ENCODE measurements at places on chromosomes 16 and 17.

DNA sequence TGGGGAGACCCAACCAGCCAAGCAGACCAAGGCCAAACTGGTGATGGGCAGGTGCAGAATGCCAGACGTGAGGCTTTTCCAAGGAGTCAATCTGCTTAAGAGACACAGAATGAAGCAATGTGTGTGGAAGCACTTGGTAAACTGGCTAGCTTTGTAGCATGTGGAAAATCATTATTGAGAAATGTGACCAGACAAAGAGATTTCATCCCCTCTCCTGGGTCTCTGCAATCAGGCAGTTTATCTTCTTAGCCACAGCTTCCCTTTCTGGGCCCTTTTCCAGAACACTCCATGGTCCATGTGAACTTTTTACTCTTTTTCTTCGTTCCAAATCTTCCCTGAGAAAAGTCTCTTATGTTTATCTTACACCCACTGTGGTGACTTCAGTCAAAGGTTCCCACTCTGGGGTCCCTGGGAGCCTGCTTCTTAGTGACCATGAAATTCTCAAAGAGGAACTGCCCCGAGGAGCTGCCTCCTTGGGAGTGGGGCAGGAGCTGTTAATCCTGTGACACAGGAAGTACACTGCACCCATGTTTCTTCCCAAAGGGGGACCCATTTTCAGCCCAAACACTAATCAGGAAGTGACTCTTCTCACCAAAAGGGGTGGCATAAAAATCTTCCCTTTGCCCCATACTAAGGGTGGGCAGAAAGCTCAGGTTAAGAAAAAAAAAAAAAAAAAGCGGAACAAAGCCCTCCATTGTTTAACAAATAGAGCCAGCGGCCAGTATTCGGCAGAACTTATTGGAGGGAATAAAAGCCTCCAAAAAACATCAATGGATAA, 346.2 kb upstream of the ASIC2 start:
- no peak for DNase-seq

DNA sequence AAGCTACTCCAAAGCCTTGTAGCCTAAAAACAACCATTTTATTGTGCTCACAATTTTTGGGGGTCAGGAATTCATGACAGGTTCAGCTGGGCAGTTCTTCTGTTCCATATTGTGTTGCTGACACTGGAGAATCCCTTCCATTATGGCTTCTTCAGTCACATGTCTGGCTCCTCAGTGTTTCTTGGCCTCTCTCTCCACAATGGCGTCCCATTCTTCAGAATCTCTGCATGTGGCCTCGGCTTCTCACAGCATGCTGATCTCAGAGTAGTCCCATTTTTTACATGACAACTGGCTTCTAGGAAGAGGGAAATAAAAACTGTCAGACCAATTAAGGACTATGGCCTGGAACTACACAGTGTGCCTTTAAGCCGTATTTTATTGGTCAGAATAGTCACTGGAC, 49.7 kb downstream of the NF1 start:
- no peak for DNase-seq

- DNase-seq, result no peak
These were observed 259.2 kb downstream of the CBLN1 start for GRCh38 chr16:49022351-49022963.

- DNase-seq, result no peak
These were observed 9.7 kb upstream of the CSF3 start for GRCh38 chr17:40005520-40005919.

- no peak for DNase-seq
These were observed 29.0 kb downstream of the RNF213 start for GRCh38 chr17:80289616-80290015.

GRCh38 chr17:80820331-80820730, 171.3 kb upstream of the CHMP6 start:
- no peak for DNase-seq

DNA sequence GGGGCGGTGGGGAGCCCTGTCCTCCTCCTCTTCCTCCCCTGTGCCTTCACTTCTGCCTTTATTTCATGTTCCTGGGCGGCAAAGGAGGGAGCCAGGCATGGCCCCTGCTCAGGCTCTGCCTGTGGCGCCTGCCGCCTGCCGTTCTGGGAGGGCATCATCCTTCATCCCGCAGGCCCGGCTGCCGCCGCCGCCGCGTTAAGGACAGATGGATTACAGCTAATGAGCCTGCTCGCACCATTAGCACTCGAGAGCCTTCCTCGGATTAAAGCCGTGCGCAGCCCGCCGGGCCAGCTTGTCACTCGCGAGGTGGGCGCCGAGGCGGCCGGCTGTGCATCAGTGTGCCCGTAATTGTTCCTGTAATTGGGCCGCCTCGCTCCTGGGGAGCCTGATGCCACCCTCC, 127.7 kb upstream of the GSE1 start:
- DNase-seq, result no peak

DNA sequence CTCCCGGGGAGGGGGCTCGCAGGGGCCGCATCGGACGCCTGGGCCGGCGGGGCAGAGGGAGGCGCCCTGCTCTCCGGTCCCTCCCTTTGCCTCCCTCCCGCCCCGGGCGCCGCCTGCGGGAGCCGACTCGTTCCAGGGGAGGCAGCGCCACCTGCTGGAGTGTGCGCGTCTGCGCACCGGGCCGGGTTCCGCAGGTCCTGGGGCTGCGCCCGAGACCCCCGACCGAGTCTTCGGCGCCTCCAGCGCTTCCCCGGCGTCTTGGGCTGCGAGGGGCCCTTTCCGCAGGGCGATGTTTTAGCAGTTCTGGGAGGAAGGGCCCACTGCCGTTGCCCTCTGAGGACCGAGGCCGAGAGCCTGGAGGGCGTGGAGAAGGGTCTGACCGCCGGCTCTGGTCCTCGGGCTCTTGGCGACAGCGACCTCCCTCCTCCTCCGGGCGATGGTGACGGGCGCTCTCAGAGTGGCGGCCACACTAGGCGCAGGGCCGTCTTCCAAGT, 106.3 kb downstream of the SEC14L1 start:
- DNase-seq, result peak; percentile 43

DNA sequence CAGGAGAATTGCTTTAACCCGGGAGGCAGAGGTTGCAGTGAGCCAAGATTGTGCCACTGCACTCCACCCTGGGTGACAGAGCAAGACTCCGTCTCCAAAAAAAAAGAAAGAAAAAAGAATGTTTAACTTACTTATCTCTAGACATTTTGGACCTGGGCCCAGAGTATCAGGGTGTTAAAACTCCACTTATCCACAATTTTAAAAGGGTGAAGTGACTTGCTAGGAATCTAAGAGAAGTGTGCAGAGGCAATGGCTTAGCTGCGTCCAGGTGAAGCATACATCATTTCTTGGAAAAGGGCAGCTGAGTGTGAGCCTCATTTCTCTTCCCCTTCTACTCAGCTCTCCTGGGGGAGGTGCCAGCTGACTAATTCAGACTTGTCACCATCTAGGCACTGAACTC, 25.1 kb downstream of the ALDH3A2 start:
- no peak for DNase-seq

GRCh38 chr17:79070266-79070880, 4.3 kb upstream of the ENGASE start:
- DNase-seq, result no peak

GRCh38 chr17:28078341-28079229, 36.1 kb downstream of the NLK start:
- DNase-seq, result no peak

DNA sequence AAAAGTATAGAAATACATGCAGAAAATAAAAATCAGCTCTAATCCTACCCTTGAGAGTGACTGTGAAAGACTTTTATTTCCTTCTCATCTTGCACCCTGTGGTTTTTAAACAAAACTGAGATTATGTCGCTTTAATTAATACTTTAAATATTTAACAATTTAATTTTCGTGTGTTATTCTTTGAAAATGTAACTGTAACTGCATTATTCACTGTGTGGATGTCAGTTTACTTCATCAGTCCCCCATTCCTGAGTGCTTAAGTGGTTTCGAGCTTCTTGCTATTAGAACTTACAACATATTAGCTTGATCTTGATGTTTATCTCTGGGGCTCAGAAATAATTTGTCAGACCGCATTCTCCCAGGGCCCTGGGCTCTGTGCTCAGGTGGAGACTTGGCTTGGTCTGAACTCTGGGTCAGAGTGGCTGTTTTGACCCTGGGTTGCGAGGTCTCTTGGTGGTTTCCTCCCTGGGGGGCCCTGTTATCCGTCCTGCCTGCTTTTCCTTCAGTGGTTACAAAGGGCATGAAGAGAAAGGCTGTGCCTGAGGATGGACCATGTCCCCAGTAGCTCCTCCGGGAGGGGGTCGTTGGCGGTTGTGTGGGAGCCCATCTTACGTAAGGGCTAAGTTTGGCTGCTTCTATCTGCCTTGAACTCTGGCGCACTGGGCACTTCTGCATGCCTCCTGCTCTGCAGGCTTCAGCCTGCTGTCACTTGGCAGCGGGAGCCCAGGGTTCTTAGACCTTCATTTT, 25.7 kb downstream of the AKAP1 start:
- no peak for DNase-seq

GRCh38 chr17:70886648-70887047, 717.3 kb downstream of the KCNJ2 start:
- no peak for DNase-seq

- DNase-seq, result no peak
These were observed 716.3 kb downstream of the MAF start for GRCh38 chr16:78884204-78884603.

GRCh38 chr16:68351991-68352431, 41.2 kb downstream of the PRMT7 start:
- DNase-seq, result peak; percentile 60

DNA sequence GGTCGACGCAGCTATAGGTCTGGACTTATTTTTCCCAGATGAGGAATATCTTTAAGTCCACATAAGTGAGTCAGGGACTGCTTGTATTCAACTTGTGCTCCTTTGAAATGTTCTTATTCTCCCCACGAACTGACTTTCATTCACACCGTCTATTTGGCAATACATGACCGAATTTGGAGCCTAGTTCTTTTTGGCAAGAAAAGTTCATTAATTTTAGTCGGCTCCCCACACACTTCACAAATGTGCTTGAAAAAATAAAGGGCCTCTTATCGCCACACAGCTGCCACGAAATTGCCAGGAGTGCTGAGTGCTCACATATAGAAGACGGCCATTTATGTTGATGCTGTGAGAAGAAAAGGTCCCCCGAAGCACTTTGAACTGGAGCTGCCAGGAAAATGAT, 152.6 kb downstream of the PRKCA start:
- no peak for DNase-seq

- no peak for DNase-seq
These were observed 260.8 kb upstream of the PSMD7 start for GRCh38 chr16:74035816-74036215.

GRCh38 chr17:78125976-78126894, 2.3 kb downstream of the TMC6 start:
- DNase-seq, result no peak

GRCh38 chr17:78840530-78840779, 159 bp downstream of the USP36 start:
- no peak for DNase-seq

- DNase-seq, result no peak
These were observed 3.5 kb upstream of the RPL13 start for GRCh38 chr16:89556750-89557689.

DNA sequence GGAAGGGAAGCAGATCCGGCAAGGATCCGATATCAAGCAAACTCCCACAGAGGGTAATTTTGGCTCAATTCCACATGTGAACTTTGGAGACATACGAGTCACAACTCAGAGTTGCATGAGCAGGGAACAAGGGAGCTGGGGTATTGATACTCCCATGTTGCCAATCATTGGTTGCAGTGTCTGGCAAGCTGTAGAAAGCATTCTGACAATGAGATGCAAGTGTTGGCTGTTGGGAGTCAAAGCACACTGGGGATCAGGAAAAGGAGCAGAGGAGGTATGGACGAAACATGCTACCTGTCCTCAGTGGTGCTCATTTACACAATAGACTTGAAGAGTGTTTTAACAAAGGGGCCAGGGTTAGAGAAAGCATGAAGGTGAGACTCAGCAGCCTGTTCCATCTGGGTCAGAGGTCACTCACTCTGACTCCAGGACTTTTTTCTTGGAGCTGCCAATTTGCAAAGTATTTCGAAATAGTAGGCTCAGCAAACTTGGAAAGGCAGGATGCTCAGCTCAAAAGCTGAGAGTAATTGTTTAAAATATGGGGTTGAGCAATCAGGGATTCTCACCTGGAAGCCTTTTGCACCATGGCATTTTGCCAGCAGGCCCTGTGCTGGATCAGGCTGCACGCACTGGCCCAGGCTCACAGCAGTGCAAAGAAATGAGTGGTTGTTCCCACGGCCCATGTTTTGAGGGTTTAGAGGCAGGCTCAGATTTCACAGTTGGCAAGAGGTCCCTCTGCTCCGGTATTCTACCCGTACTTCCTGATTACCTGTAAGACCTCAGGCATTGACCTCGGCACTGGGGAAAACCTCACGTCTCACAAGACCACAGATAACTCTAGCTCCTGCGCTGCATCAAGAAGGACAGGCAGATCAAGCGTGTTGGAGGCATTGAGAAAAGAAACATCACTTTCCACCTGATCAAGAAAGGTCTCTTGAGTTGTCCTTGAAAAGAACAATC, 17.6 kb upstream of the NKD1 start:
- no peak for DNase-seq

- no peak for DNase-seq
These were observed 25.0 kb upstream of the TMEM97 start for GRCh38 chr17:28293994-28294393.

GRCh38 chr16:84109598-84110335, 7.0 kb downstream of the MBTPS1 start:
- DNase-seq, result no peak

DNA sequence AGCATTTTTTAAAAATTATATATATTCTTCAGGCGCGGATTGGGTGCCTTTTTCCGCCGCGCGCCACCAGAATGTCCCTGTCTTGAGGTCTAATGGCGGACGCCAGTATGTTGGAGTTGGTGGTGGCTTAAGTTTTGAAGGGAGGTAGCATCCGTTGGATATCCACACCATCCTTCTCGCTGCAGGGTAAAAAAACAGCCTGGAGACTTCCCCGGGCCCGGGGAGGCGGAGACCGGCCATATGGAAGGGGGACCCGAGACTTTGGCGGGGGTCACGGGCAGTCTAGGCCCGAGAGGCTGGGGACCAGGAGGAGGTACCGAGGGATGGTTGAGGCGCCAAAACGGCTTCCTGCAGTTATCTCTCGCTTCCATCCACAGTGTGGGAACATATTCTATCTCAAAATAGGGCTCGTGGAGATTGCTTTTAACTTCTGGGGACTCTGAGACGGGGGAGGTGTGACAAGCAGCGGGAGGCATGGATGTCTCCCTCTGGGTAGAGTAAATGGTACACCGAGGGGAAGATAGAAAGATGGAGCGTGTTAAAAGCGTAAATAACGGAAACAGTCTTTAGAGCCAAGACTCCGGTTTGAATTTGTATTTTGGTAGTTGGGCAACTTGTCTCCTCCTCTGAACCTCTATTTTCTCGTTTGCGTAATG, at the start of gene SF3B3:
Gene SF3B3, plus strand, starts transcription at position 74 of the 656 bp plus-strand sequence. CDS start 2,841 bp downstream, outside the sequence.
- no peak for DNase-seq

- DNase-seq, result no peak
These were observed 229.8 kb downstream of the CPPED1 start for GRCh38 chr16:12573730-12574383.

GRCh38 chr16:74769586-74770190, 4.9 kb downstream of the FA2H start:
- DNase-seq, result no peak
